Prostate gland (tissue), 2 donors: ENCODE measurements at places on chromosomes 2 and 18.

GRCh38 chr2:101026923-101027469, 24.9 kb downstream of the RPL31 start:
- no peak for DNase-seq

DNA sequence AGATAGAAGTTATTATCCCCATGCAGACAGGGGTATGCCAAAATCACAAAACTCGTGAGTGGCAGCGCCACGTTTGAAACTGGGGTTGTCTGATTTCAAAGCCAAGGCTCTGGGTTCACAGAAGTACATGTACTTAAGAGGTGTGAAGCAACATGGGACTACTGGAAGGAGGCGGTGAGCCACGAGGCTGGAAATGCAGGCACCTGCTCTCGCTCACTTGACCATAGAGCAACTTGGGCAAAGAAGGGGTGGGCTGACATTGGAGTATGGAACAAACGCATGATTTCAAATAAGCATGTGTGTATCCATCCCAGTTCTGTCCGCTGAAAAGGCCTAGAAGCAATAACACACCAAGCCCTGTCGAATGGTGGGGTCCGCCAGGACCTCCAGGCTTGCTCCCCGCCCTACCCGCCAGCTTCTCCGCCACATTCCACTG, 593 bp upstream of the ACTR2 start:
- DNase-seq: no peak

DNA sequence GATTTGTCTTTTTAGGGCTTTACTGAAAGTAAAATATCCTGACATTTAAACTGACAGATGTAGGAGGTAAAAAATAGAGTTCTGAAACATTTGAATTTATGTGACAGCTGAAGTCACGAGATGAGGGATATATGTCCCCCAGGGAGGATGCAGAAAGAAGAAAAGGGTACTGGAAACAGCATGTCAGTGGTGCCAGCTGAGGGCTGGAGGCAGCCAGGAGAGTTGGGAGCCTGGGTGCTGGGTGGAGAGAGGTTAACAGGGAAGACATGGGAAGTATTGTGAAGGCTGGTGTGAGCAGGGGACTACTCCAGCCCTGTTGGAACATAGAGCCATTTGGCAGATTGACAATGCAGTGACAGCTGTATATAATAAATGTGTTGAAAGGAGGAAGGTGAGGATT, 11.8 kb upstream of the MOCOS start:
- DNase-seq: no peak

GRCh38 chr2:32614084-32614483, 13.8 kb upstream of the TTC27 start:
- DNase-seq: no peak

- no peak for DNase-seq
These were observed 218.1 kb downstream of the SP3 start for GRCh38 chr2:173747035-173747434.

GRCh38 chr2:2769481-2770431, 438.7 kb upstream of the MYT1L start:
- no peak for DNase-seq
